SJCRH30 (cell line): ENCODE measurements at places on chromosomes 11 and 22. TPM values are rescaled to one million over a fixed set of nuclear protein-coding genes. Genes with fewer than 3 reads are reported as not detected.

TMEM191C gene
- 0.18 and 0.67 TPM in 2 replicates for total RNA-seq

- no peak overlapping the region for H3K4me3 ChIP-seq
- no peaks in the 10 kb centered on the region for H3K4me1 ChIP-seq
- no peak for DNase-seq
- no peaks in the 10 kb centered on the region for H3K36me3 ChIP-seq
Observed at GRCh38 chr11:60594998-60595642, 79.9 kb downstream of the MS4A13 start.

MYBPC3 gene
- total RNA-seq = not detected in 2 replicates

GRCh38 chr11:9516113-9516512 is 55.3 kb downstream of the ZNF143 start:
- H3K4me1 ChIP-seq = no peaks in the 10 kb centered on the region
- H3K36me3 ChIP-seq = peaks cover 35% of the 10 kb centered on the region
- DNase-seq = no peak
- H3K27ac ChIP-seq = no peak overlapping the region
- no peaks in the 10 kb centered on the region for H3K27me3 ChIP-seq

DEUP1 gene
- not detected in 2 replicates for total RNA-seq

DNA sequence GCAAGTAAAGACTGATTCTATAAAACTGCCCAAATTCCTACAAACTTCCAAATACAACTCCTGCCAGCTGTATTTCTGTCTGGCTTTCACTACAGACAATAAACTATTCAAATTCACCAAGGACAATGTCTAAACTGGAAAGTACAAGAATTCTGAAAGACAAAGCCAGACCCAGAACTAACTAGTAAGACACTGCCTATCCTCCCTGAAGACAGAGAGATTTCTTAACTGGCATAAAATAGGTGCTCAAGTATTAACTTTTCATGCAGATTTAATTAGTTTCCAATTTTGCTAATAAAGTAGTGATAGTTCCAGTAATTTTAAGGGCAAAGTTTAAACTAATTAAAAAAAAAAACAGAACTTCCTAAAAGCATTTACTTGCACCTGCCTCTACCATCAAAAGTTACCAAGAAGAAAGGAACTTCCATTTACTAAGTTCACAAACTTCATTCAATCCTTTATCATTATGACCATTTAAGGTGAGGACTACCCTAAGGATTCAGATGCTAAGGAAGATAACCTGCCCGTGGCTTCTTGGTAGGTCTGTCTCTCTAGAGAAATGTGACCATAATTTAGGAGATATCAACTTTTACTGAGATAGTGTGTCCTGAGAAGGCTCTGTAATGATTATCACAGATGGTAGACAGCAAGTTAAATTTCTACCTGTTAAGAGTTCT is 45.2 kb downstream of the CELF1 start:
- H3K4me1 ChIP-seq = peaks cover 20% of the 10 kb centered on the region
- H3K27ac ChIP-seq = no peak overlapping the region
- peaks cover 2% of the 10 kb centered on the region; the same call in 1 of the 2 replicates for H3K36me3 ChIP-seq
- no peak overlapping the region for H3K4me3 ChIP-seq
